ENCODE measurements at places on chromosomes 6 and 20.

DNA sequence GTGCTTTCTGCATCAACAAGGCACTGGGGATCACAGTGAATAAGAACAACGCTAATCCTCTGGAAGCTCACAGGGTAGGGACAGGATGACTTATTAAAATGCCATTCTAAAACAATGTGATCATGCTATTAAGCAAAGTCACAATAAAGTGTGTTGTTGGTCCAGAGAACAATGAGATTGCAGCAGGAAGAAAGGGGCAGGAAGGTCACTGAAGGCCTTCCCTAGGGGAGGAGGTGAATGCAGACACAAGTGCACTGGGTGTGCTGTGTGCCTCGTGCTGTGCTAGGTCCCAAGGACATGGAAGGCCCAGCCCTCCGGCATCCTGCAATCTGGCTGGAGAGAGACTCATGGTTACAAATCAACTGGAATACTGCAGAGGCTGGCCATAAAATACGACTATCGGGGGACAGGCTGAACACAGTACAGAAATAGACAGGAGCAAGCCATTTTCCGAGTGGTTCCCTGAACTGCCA lies 55.7 kb downstream of the LYRM4 start:
- DNase-seq = no peak

DNA sequence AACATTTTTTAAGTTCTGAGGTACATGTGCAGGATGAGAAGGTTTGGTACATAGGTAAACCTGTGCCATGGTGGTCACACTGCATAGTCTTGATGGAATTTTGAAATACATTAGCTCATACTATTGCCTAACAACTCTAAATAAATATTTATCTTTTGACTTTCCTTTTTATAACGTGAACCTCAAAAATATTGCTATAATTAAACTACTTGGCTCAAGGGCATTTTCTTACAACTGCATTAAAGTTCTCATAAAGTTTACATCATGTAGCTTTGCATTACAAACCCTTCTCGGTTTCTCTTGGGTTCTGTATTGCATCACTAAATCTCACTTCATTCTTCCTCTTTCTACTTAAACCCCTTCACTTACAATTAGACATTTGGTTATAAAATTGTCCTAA lies 636.0 kb upstream of the PTCHD4 start:
- no peak for DNase-seq

DNA sequence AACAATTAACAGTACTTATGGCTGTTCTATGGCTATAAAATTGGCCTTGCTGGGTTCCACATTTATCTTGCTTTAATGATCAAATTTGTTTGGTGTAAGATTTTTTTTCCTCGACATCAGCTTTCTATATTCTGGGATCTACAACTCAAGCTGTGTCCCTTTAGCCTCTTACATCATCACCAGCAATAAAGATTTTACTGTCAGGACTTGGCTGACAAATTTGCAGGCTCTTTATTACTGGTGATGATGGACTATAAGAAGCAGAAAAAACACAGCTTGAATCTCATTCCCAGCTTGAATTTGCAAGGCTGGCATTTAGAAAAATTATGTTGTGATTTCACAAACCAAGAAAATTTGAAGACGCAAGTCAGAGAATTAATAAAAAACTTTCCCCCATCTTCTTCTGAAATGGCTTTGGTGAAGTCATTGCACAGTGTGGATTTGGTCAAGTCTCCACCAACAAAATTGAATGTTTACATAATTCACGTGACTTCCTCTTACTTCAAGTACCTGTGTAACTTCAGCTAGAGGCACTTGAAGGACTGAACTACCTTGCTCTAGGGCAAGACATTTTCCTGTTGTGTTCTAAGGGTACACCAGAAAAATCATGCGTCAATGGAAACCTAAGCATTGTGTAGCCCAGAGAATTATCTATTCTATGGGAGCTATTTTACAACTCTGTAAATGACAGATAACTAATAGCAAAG lies 175.0 kb downstream of the CBLN4 start:
- DNase-seq = no peak

DNA sequence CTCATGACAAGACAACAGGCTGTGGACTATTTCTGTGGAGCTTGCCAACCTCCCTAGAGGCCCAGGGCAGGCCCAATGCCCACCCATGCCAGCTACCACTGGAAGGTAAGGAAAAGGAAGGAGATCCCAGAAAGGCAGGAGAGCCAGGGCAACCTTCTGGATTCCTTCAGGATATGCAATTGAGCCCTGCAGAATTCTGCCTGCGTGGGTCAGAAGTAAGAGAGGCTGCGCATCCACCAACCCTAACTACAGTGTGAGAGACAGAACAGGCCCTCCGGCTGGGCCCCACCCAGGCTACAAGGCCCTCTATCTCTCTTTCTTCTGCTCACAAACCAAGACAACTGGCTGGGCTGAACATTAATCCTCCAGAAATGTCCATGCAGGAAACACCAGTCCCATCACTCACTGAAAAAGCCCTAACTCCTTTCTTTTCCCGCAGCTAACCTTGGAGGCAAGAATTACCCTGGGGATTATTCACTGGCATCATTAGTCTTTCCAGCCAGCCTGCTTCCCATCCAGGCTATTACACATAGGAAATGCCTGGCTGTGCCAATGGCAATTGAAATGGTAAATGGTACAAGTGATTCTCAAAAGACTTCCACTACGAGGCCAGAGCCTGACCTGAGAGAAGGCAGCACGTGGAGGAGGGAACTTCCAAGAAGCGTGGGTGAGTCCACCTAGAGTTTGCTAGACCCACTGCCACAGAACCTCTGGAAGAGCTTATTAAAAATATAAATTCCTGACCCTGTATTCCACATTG lies 15.2 kb downstream of the MAP1LC3A start:
- no peak for DNase-seq

- DNase-seq = no peak
These were observed 217.4 kb upstream of the SLC35B3 start for GRCh38 chr6:8652710-8653109.

GRCh38 chr6:106334646-106335448 lies 9.3 kb upstream of the ATG5 start:
- DNase-seq = no peak

- no peak for DNase-seq
These were observed 124.4 kb downstream of the NFATC2 start for GRCh38 chr20:51418137-51418529.

DNA sequence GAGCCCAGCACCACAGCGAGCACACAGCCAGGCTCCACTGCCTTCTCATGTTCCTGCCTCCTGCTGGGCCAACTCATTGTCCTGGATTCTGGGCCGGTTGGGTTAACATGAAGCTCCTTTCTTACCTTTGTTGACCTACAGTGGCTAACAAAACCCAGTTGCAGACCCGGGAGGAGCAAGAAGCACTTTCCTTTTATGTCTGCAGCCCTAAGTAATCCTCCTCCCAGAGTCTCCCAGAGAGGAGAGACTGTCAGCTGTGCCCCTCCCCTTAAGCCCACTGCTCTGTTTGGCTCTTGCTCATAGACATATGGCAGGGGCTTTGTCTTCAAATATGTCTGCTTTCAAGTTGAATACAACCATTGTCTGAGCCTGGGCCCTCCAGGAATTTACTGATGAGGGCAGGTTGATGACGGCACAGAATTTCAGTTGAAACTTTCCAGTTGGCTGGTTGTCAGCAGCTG lies 55.2 kb downstream of the PSMB1 start:
- no peak for DNase-seq

GRCh38 chr6:138227316-138227781 lies 9.1 kb upstream of the PBOV1 start:
- DNase-seq = no peak

DNA sequence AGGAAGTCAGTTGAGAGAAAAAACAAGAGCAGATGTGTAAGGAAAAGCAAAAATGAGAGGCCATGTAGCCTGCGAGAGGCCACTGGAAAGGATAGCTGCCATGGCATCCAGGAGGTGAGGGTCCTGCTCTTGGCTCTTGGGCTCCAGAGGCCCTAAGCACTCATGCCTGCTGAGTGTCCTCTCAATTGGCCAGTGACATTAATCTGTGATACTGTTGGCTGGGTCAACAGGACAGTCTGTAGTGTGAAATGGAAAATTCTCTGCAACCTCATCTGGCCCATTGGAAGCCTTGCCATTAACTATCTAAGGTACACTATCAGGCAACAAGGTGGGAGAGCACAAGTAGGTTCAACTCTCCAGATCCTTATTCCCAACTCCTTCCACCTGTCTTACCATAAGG lies 180.9 kb downstream of the LY86 start:
- no peak for DNase-seq

- DNase-seq = no peak
These were observed 29.0 kb downstream of the MAP3K5 start for GRCh38 chr6:136763255-136763654.

DNA sequence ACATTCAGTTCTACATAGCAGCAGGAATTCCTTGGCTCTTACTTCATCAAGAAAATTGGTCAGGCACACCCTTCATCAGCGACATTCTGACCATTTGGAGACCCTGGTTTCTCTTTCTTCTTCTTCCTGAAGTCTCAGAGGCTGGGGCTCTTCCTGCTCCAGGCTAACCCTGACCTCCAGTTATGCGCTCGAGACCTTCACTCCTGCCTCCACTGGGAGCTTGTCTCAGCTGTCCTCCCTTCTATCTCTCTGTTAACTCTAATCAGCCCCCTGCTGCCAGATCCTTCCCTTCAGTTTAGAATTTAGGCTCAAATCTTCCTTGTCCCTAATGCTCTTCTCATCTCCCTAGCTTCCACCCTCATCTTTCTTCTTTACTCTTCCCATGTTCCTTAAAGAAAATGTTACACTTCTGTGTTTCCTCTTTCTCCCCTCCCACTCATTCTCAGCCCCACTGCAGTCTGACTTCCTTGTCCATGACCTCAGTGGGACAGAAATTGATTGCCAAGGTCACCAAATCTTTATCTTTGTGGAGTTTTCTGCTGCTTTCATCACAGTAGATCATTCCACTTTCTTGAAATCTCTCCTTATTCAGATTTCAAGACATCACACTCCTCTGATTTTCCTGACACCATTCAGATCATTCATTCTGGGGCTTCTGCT lies 8.4 kb upstream of the HLA-DOA start:
- no peak for DNase-seq

DNA sequence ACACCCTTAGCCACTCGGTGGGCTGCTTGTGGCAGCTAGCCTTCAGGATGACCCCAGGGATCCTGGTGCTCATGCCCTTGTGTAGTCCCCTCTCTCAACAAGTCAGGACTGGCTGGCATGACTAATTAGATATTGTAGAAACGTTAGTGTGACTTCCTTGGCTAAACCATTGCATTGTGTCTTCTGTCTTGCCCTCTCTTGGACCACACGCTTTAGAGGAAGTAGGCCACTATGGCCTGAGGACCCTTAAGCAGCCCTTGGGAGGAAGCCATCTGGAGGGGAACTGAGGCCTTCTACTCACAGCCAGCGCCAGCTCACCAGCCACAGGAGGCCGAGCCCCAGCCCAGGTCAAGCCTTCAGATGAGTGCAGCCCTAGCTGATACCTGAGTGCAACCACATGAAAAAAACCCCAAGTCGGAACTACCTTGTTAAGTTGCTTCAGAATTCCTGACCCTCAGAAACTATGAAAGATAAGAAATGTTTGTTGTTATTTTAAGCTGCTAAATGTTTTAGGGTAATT lies 10.1 kb downstream of the ANGPT4 start:
- DNase-seq = no peak

DNA sequence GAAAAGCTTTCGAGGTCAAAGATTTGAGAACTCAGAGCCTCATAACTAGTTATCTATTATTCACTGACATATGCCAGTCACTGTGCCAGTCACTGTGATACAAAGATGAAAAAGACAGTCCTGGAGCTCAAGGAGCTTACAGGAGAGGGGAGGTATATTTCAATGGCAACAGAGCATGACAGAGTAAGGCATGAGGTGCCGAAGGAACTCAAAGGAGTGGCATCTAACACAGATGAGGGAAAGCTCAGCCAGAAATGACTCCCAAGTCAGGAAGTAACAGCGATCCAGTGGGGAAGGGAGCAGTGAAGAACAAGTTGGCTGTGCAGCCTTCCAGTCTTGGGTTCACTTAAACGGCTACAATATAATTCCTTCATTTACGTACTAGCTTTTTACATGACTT lies 46.6 kb downstream of the DTNBP1 start:
- DNase-seq = no peak

- no peak for DNase-seq
These were observed 25.8 kb downstream of the NKAIN2 start for GRCh38 chr6:123829302-123829953.
